H1 (cell line): ENCODE measurements at places on chromosomes 16 and 17. TPM values are rescaled to one million over a fixed set of nuclear protein-coding genes. Genes with fewer than 3 reads are reported as not detected.

GRCh38 chr16:87311387-87311786 lies 5.8 kb downstream of the C16orf95 start:
- no peaks in the 10 kb centered on the region for H3K4me1 ChIP-seq
- 0 out of 2 replicates have a peak, but pooled peaks cover 2% of the 10 kb centered on the region for H3K36me3 ChIP-seq
- H3K4me3 ChIP-seq, result no peak overlapping the region
- DNase-seq, result no peak
- no peaks in the 10 kb centered on the region for H3K27me3 ChIP-seq

GRCh38 chr17:56835264-56835585 lies 1.3 kb downstream of the DGKE start:
- DNase-seq, result no peak
- H3K36me3 ChIP-seq, result 0 out of 2 replicates have a peak, but pooled peaks cover 2% of the 10 kb centered on the region
- H3K27ac ChIP-seq, result no peak overlapping the region
- H3K4me3 ChIP-seq, result peak overlapping the region; percentile 75
- H3K4me1 ChIP-seq, result peaks cover 6% of the 10 kb centered on the region

- DNase-seq, result no peak
- no peaks in the 10 kb centered on the region for H3K36me3 ChIP-seq
- no peaks in the 10 kb centered on the region for H3K4me1 ChIP-seq
- H3K27me3 ChIP-seq, result peaks cover 5% of the 10 kb centered on the region
- no peak overlapping the region for H3K27ac ChIP-seq
- no peak overlapping the region for H3K4me3 ChIP-seq
These were observed 9.0 kb upstream of the NXPH3 start for GRCh38 chr17:49566668-49567071.

DNA sequence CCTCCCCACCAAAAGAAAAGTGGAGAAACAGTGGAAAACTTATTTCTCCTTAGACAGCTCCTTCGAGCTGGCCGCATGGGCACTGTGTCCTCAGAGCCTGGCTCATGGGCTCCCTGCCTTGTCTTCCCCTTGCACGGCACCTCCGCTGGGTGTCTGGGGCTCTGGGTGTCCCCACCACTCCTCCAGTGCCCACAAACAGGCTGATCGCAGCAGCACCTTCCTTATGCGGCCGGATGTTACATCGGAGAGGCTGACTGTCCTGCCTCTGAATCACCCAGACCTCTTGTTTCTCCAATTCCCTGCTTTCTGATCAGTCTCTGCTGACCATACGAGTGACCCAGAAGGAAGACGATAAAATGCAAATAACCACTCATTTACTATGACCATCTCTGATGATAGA lies 121.7 kb downstream of the SLC39A11 start:
- H3K4me1 ChIP-seq, result peaks cover 4% of the 10 kb centered on the region
- no peak overlapping the region for H3K4me3 ChIP-seq
- H3K27me3 ChIP-seq, result no peaks in the 10 kb centered on the region
- no peak overlapping the region; the same call in 1 of the 2 replicates for H3K27ac ChIP-seq
- no peaks in the 10 kb centered on the region for H3K36me3 ChIP-seq
- DNase-seq, result no peak

DNA sequence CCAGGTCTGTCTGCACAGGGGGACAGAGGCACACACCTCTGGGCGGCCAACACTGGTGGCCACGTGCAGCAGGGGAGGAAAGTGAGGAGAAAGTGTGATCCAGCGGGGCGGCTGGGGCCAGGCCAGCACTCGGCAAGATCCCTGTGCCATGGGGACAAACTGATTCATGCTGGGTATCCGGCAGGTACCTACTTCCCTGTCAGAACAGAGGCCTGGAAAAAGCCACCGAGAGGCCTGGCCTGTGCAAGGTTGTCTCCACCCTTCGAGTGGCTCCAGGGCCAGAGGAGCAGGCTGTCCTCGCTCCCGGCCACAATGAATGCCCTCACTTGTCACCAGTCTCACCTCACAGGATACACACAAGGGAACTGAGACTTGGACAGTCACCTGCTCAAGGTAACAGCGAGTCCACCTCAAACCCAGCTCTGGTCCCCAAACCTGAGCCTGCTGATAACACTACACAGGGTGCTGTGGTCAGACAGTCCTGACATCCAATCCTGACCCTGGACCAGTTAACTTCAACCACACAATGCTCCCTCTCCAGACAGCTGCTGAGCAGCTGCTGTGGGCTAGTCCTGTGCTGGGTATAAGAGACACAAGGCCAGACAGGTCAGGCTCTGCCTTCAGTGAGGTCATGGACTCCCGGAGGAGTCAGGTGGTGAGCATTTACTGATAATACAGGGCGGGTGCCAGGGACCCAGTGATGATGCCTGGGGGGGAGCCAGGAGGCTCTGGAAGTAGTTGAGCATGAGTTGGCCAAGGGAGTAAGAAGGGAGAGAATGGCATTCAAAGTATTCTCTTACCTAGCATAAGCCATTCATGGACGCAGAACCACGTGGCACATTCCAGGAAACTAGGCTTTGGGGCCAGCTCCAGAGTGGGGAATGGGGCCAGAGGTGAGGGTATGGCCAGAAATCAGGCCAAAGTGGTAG lies 53.0 kb downstream of the VAC14 start:
- no peak for DNase-seq
- no peaks in the 10 kb centered on the region for H3K27me3 ChIP-seq
- peaks cover 6% of the 10 kb centered on the region for H3K36me3 ChIP-seq

DNA sequence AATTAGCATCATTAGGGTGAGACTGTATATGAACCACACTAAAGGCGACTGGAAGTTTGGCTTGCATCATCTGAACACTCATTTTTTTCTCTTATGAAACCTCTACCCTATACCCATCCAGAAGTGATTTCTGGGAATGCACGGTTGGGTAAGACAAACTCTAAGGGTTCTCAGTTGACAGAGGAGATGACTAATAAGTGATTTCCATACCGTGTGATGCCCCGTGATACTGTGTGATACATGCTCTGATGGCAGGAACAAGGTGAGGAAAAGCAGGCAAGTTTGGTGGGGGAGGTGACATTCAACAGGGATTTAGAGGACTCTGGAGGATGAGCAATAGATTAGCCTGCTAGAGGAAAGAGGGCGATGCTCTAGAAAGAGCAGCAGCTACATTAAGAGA lies 156.4 kb upstream of the CCL2 start:
- no peaks in the 10 kb centered on the region for H3K27me3 ChIP-seq
- no peaks in the 10 kb centered on the region for H3K4me1 ChIP-seq
- H3K36me3 ChIP-seq, result no peaks in the 10 kb centered on the region
- H3K4me3 ChIP-seq, result no peak overlapping the region

DNA sequence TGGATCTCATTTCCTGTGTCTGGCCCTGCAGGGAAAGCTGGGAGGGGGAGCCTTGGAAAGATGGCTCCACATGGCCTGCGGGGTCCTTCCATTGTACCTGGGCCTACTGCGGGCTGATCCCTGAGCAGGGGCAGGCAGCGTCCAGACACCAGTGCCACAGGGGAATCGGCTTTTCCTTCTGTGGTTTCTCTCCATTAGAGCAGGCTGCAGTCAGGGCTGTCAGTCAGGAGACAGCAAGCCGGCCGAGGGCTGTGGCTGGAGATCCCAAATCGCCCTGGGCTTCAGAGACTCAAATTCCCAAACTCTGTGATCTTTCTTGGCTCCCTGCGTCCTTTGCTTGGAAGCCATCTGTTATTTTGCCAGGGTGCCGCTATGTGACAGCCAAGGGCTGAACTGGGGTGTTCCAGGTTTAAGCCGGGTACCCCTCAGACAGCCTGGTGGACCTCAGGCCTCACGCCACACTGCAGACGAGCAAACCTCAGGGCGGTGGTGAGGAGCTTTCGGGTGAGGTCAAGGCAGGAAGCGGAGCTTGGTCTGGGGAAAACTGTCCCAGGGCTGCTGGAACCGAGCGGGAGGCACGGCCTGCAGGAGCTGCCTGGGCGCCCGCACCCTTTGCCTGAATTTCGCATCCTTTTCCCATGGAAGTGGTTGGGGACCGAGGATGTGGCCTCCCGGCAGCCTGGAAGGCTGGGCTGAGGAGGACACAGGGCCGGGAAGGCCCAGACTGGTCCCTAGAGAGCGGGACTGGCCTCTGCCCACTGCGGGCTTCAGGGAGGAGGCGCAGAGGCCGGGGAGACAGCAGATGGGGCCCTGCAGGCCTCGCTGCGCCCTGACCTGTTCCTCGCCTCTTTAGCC lies 1.5 kb upstream of the CPNE7 start:
- no peak overlapping the region for H3K27ac ChIP-seq
- no peaks in the 10 kb centered on the region for H3K36me3 ChIP-seq
- H3K4me1 ChIP-seq, result peaks cover 3% of the 10 kb centered on the region

- no peaks in the 10 kb centered on the region for H3K27me3 ChIP-seq
- DNase-seq, result no peak
- H3K27ac ChIP-seq, result no peak overlapping the region
- H3K4me1 ChIP-seq, result no peaks in the 10 kb centered on the region
These were observed 1714.6 kb downstream of the TP53TG3F start for GRCh38 chr16:35174016-35174415.

GRCh38 chr17:39026980-39027451 lies 59.8 kb upstream of the FBXO47 start:
- H3K4me1 ChIP-seq, result no peaks in the 10 kb centered on the region
- H3K27ac ChIP-seq, result no peak overlapping the region
- peak overlapping the region; percentile 45 for H3K4me3 ChIP-seq
- DNase-seq, result no peak
- no peaks in the 10 kb centered on the region; the same call in 1 of the 2 replicates for H3K27me3 ChIP-seq
- H3K36me3 ChIP-seq, result no peaks in the 10 kb centered on the region

GRCh38 chr17:7843536-7844291 lies 9.7 kb downstream of the KDM6B start:
- DNase-seq, result peak; percentile 93
- no peaks in the 10 kb centered on the region for H3K36me3 ChIP-seq
- peak overlapping the region; percentile 98 for H3K4me3 ChIP-seq
- peaks cover 18% of the 10 kb centered on the region for H3K27me3 ChIP-seq
- no peak overlapping the region for H3K27ac ChIP-seq

DNA sequence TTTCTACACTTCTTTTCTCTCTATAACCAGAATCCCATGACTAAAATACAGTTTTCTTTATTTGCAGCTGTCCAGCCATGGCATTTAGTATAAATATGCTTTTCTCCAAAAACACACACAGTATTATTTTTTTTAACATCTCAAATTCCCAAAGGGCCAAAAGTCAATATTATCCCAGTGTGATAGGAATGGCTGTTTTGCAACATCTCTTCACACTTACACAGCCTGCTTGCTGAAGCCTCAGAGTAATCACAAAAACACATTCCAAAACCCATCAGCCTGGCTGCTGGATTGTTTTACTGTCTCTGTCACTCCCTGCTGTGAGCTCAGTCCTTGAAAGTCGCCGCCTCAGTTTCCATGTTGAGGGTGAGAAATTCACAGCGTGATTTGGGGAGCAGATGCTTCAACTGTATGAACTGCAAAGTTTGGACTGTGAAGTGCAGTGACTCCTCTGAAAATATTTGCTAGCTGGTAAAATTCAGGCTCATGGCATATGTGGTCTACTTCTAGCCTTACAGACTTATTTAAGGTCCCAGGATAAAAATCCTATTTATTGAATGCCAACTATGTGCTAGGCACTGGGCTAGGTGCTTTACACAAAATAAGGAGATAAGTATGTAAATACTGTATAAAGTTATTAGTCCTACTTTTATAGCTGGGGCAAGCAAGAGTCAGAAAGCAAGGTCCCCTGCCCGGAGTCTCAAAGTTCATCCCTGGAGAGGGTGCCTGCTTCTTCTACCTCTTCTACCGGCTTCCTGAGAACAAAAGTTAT lies 116.5 kb downstream of the SOCS1 start:
- DNase-seq, result no peak
- H3K36me3 ChIP-seq, result no peaks in the 10 kb centered on the region
- no peak overlapping the region for H3K27ac ChIP-seq
- no peak overlapping the region for H3K4me3 ChIP-seq
- no peaks in the 10 kb centered on the region for H3K27me3 ChIP-seq

DNA sequence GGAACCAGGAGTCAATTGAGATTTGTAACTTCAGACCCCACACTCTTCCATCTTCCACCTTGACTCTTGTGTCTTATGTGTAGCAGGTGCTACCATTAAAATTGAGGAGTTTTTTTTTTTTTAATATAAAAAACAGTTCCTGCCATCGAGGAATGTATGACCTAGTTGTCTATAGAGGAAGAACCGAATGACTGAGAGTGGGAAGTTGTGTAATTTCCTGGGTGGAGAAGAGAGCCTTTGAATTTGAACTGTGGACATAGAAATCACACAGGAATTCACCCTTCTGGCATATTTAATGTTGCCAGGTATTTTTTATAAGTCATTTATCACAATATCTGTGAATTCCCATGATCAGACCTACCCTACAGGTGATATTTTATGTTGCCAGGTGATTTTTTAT lies 22.0 kb downstream of the SP2 start:
- DNase-seq, result no peak
- no peaks in the 10 kb centered on the region for H3K4me1 ChIP-seq
- no peak overlapping the region for H3K27ac ChIP-seq
- no peaks in the 10 kb centered on the region for H3K27me3 ChIP-seq
- no peak overlapping the region for H3K4me3 ChIP-seq

DNA sequence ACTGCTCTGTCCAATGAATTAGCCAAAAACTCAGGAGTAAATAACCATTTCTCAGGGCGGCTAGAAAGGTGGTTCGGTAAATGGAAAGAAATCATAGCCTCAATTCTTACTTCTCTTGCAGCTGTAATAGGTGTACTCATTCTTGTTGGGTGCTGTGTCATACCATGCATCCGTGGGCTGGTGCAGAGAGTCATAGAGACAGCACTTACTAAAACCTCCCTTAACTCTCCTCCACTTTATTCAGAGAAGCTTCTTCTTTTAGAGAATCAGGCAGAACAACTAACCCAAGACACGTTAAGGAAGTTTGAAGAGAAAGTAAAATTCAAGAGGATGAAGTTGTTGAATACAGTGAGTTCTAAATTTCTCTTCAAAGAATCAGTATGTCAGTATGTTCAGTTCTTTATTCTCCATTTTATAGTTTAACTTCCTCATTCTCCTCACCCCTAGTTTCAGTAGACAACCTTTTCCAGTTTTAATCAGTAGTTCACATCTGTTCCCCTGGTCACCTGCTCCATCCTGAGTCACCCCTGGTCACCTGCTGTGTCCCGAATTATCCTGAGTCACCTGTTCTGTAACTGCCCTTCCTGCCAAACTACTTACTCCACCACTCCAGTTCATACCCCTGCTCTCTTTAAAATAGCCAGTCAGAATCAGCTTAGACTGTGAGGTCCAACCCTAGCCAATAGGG lies 85.9 kb downstream of the EMP2 start:
- no peak overlapping the region for H3K4me3 ChIP-seq
- H3K27me3 ChIP-seq, result no peaks in the 10 kb centered on the region
- no peaks in the 10 kb centered on the region for H3K36me3 ChIP-seq
- H3K27ac ChIP-seq, result no peak overlapping the region
- no peak for DNase-seq

GRCh38 chr16:58031016-58031800 lies 5.7 kb downstream of the MMP15 start:
- no peak overlapping the region for H3K27ac ChIP-seq
- no peak for DNase-seq
- no peaks in the 10 kb centered on the region for H3K4me1 ChIP-seq
- no peaks in the 10 kb centered on the region for H3K27me3 ChIP-seq
- no peaks in the 10 kb centered on the region for H3K36me3 ChIP-seq

GRCh38 chr17:69810326-69810965 lies 264.6 kb upstream of the KCNJ16 start:
- no peaks in the 10 kb centered on the region for H3K4me1 ChIP-seq
- no peak overlapping the region for H3K4me3 ChIP-seq
- DNase-seq, result no peak
- H3K27me3 ChIP-seq, result no peaks in the 10 kb centered on the region
- H3K36me3 ChIP-seq, result no peaks in the 10 kb centered on the region
- no peak overlapping the region for H3K27ac ChIP-seq

The HOXB4 gene
- not detected in 2 replicates for total RNA-seq

The RCVRN gene
- not detected in 2 replicates for total RNA-seq

The CES3 gene
- total RNA-seq, result 1.6 and 1.7 TPM in 2 replicates

The NPIPA5 gene
- 0.61 and 1.0 TPM in 2 replicates for total RNA-seq

The MTSS2 gene
- 34.2 and 36.7 TPM in 2 replicates for total RNA-seq

The TBC1D26 gene
- total RNA-seq, result 0.71 and 0.84 TPM in 2 replicates
